Aorta (tissue), 5 donors: ENCODE measurements at places on chromosomes 5 and 9. TPM values are rescaled to one million over a fixed set of nuclear protein-coding genes. Genes with fewer than 3 reads are reported as not detected.

DNA sequence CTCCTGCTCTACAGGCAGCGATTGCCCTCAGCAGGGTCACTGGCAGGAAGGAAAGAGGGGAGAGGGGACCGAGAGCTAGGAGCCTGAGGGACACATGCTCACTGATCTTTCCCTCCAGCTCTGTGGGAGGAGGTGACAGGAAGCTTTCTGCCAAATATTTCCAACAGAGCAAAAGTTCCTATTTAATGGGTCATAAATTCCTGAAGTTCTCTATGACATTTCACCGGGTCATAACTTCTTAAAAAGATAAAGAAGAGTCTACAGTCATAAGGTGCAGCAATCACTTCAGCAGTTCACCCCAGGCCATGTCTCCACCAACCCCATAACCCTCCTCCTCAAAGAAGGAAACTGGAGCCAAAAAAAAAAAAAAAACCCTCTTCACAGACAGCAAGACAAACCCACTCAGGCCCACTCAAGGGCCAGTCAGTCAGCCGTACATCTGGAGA, 481.1 kb downstream of the NR2F1-AS1 start:
- DNase-seq: no peak

GRCh38 chr5:54803471-54804011, 181.9 kb downstream of the ESM1 start:
- DNase-seq: no peak

GRCh38 chr9:99192786-99193465, 28.8 kb downstream of the ALG2 start:
- no peak for DNase-seq

TAF1L gene
- not detected for total RNA-seq

LTC4S gene
- total RNA-seq: 34.7 TPM

- DNase-seq: peak; percentile 50
These were observed 20.1 kb downstream of the NKD2 start for GRCh38 chr5:1028481-1029281.

- no peak for DNase-seq
These were observed 25.3 kb downstream of the LRRTM2 start for GRCh38 chr5:138849882-138850281.

ADRA1B gene
- 5.4 TPM for total RNA-seq

GRCh38 chr5:16345454-16345853, 120.1 kb downstream of the ZNF622 start:
- DNase-seq: no peak

GRCh38 chr5:175447571-175447970, 3.6 kb upstream of the DRD1 start:
- no peak for DNase-seq

- no peak for DNase-seq
These were observed 293.0 kb downstream of the KCTD16 start for GRCh38 chr5:144463481-144464223.

- no peak for DNase-seq
These were observed 228.7 kb upstream of the DAP start for GRCh38 chr5:10989577-10990263.

GRCh38 chr9:27413511-27414219, 110.4 kb upstream of the IFNK start:
- DNase-seq: no peak

GFI1B gene
- total RNA-seq: not detected

DNA sequence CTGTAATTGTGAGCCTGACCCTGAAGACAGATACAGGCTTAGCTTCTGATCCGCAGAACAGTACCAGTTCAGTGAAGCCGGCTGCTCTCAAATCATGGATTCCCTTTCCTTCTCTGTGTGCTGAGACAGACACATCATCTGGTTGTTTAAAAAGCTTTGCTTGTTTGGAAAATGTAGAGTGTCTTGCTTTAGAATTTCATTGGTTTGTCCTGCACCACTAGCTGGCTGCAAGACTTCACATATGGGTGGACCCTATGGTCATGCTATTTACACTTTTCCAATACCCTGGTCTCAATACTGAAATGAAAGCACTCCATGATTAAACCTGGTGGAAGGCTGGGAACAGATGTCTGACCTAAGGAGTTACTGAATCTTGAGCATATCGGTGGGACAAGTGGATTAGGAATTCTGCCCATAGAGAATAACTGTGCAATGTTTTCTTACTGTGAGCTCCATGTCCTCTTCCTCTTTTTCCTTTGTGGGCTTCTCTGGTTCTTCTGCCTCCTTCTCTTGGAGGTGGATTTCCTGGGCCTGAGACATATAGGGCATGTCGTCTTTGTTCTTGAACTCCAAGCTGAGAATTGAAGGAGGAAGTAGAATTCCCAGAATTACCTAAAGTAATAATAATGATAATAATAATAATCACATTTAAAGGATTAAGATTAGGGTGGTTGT, 201.1 kb upstream of the KLF9 start:
- DNase-seq: no peak

- DNase-seq: no peak
These were observed 13.1 kb downstream of the MIER3 start for GRCh38 chr5:56938858-56939257.

GRCh38 chr5:139749242-139749641, 46.4 kb upstream of the PSD2 start:
- DNase-seq: no peak

GRIA1 gene
- total RNA-seq: 6.3 TPM

DNA sequence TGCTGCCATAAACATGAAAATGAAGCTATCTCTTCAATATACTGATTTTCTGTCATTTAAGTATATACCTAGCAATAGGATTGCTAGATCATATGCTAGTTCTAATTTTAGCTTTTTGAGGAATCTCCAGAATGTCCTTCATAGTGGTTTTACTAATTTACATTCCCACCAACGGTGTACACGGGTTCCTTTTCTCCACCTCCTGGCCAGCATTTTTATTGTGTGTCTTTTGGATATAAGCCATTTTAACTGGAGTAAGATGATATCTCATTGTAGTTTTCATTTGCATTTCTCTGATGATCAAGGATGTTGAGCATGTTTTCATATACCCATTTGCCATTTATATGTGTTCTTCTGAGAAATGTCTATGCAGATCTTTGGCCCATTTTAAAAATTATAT, 446.5 kb downstream of the GABRG2 start:
- no peak for DNase-seq

GRCh38 chr9:16202914-16203728, 650.3 kb downstream of the CCDC171 start:
- DNase-seq: no peak

GRCh38 chr5:7088849-7089248, 307.1 kb upstream of the ADCY2 start:
- DNase-seq: no peak

LCN12 gene
- total RNA-seq: 0.71 TPM

- no peak for DNase-seq
These were observed 163.8 kb downstream of the SEC61B start for GRCh38 chr9:99385814-99386279.

ARL15 gene
- 44.7 TPM for total RNA-seq

DNA sequence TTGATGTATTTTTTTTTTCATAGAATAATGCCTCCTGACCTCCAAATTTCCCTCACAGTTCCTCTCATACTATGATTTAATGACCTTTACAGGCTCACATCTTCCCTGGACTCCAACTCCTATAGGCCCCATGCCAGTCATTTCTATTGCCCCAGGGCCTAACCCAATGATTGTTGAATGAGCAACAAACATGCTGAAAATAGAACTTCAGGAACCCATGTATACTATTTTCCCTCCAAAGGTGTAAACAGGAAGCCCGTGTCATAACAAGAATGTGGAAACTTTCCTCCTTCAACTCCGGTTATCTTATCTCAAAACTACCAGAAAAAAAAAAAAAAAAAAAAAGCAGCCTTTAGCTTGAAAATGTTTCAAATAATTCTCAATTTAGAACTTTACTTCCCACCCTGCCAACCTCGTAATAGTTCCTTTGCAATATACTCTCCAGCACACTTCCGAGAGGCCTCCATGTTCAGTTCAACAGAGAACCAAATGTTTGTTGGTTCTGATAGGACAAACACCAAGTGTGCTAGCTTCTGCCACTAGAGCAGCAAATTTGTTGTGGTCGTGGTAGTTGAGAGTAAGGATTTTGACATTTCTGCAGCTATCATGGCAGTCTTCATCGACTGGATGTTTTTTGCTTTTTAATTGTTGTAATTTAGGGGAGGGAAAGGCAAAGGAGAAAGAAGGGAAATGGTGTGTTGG, 25.8 kb downstream of the TRPM6 start:
- DNase-seq: no peak

DNA sequence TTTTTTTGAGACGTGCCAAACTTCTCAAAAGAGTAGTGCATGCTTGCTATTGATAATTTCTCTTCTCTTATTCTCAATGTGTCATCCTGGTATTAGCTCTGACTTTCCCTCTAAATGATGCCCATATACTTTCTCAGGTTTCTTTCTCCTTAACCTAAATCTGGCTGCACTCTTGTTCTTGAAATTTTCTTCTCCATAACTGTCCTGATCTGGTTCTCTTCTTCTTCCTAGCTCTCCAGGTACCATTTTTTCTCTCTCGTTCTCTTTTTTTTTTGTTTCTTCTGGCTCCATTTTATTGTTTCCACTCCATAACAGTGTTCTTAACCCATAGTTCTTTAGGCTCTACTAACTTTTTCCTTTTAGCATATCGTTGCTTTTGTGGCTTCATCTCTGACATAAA, 47.9 kb downstream of the ACTBL2 start:
- no peak for DNase-seq
